ENCODE measurements at places on chromosomes 16 and 17.
A peak's percentile ranks its signal among the peaks of the same experiment; 100 is the strongest.

GRCh38 chr17:31148205-31148604, 53.4 kb downstream of the NF1 start:
- DNase-seq: no peak

DNA sequence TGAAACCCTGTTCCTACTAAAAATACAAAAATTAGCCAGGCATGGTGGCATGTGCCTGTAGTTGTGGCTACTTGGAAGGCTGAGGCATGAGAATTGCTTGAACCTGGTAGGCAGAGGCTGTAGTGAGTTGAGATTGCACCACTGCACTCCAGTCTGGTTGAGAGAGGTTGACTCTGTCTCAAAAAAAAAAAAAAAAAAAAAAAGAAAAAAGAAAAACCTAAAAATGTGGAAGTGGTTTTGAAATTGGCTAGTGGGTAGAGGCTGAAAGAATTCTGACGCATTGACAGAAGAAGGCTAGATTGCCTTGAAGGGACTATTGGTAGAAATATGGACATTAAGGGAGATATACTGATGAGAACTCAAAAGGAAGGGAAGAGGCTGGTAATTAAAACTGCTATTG, 33.6 kb upstream of the CPPED1 start:
- no peak for DNase-seq

DNA sequence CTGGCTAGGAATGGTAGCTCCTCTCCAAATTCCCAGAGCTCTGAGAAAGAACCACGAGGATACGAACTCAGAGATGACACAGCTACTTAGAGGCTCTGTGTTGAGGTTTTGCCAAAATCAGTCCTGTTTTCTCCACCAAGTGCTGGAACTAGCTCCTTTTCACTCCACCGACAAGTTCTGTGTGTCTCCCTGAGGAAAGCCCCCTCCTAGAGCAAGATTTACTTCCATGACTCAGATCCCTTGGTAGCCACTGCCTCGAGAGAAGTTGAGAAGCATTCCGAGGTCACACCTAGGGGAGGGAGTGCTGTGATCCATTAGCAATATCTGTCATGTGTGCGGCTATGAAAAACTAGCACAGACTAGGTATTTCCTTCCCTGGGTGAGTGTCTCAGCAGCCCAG, 30.6 kb downstream of the IL21R start:
- no peak for DNase-seq

- DNase-seq: no peak
Observed at GRCh38 chr16:67644038-67644437, 906 bp upstream of the CARMIL2 start.

- DNase-seq: no peak
Observed at GRCh38 chr16:50526796-50527195, 21.4 kb upstream of the NKD1 start.

DNA sequence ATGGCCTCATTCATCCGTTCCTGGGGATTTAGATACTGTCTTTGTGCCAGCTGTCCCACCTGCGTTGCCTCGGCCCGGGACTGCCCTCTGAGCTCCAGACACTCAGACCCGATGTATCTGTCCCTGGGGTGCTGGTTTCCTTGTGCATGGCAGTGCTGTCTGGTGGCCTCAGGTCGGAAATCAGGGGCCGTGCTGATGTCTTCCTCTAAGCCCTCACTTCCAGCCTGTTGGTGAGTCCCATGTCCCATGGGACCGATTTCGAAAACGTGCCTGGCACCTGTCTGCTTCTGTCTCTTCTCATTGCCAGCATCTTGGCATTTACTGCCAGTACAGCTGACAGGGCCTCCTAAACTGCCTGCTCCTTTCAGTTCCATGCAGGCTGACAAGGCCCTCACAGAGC, 22.1 kb downstream of the NT5M start:
- DNase-seq: no peak

DNA sequence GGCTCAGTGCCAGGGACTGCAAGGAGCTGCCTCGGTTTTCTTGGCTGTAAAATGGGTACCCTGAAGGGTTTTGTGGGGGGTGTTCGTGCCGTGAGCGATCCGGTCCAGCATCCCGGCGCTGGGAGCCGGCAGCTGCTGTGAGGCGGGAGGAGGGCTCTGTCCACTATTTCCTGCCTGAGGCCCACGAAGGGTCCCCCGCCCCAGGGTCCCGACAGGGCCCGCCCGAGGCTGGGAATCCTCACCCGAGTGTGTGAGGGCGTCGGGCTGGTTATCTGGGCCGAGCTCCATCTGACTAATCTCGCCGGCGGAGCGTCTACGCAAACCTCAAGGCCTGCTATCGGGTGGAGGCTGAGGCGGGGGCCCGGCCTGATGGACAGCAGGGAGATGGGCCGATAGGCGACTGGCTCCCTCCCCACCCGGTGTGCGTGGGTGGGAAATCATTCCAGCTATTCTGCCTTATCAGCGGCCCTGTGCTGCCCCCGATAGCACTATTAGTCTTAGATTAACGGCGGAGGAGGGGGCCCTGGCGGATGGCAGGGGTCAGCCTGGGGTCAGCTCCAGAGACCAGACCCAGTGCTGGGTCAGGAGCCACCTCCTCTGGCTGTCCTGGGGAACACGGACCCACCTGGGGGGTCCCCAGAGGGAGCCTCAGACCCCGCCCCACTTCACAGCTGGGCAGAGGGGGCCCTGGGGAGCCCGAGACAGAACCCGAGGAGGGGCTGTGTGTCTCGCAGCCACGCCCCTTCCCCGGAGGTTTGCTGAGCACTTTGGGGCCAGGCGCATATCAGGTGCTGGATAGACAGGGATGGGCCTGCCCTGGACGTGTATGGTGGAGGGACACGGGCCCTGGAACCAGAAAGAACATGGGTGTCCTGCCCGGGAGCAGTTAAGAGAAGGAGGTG, 44.7 kb downstream of the ZFPM1 start:
- DNase-seq: no peak

- no peak for DNase-seq
Observed at GRCh38 chr17:7704601-7705268, at the start of gene EFNB3. Gene EFNB3, plus strand, starts transcription at chr17:7705202. Its CDS starts 397 bp downstream, at chr17:7705599.

- no peak for DNase-seq
Observed at GRCh38 chr17:77280304-77281121, 139.7 kb downstream of the SEC14L1 start.

DNA sequence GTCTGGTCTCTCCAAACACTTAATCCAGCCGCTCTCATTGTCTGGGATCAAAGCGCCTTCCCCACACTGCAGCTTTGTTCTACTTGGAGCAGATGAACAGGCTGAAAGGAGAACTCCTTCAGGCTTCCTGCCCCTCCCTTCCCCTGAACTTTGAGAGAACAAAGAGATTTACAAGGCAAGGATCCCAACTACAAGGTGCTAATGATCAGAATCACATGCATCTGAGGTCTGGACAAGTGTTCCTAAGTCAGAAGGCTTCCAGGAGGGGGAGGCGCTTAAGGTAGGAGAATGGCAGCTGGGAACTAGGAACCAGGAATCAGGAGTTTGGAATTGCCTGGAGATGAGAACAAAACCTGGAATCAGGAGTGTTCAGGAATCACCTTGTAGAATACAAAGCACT, 606.3 kb upstream of the CDH11 start:
- no peak for DNase-seq

DNA sequence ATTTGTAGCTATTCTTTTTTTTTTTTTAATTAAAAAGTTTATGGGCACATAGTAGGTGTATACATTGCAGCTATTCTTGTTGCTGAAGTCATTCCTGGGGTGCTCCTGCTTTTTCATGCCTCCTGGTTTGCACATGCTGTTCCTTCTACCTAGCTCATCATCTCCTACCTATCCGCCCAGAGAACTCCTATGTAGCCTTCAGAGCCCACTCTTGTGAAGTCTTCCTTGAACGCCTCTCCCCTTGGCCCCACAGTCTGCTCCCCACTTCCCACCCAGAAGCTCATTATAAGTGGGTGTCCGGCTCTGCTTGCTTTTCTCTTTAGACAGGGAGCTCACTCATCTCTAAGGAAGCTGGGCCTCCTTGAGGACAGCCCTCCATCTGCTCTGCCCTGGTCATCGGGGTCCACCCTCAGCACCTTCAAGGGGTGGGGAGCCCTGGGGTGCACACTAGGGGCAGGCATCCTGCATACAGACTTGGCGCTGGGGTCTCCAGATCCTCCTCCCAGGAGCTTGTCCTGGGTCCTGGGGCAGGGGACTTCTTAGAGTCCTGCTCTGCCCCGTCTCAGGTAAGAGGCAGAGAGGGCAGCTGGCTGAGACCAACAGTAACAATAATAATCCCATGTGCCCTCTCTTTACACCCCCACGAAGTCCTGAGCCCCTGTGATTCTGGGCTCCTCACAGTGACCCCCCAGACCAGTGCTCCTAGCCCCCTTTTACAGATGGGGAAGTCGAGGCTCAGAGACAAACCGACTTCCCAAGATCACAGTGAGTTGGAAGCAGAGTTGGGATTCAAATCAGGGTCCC, 3.5 kb upstream of the B9D1 start:
- DNase-seq: no peak

- DNase-seq: no peak
Observed at GRCh38 chr16:89443727-89444084, 46.7 kb downstream of the ANKRD11 start.

DNA sequence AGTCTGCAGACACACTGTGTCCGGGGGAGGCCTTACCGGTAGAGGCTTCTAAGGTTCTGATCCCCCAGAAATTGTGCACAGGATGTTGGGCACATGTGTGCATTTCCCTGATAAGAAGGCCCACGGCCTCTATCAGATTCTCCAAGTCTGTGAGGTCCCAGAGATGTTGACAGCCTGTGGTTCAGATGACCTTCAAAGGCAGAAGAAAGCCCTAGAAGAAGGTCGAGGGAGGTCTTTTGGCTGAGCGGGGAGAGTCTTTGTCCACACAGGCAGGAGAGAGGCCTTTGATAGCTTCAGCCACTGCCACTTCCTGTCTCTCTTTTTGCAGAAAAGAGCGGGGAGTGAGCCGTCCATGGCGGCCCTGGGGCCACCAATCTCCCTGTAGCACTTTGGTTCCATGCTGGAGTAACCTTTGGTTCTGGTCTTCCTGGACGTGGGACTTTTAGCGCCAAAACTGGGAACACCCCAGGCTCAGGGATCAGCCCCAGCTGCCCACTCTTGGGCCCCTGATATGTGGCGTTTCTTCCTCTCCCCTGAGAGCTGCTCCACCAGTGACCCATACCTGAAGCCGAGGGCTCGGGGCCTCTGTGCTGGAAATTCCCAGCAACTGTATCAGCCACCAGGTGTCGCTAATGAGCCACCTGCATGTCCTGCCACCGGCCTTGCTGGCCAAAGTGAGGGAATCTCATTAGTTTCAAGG, 28.1 kb upstream of the LGALS9 start:
- DNase-seq: peak; percentile 52

DNA sequence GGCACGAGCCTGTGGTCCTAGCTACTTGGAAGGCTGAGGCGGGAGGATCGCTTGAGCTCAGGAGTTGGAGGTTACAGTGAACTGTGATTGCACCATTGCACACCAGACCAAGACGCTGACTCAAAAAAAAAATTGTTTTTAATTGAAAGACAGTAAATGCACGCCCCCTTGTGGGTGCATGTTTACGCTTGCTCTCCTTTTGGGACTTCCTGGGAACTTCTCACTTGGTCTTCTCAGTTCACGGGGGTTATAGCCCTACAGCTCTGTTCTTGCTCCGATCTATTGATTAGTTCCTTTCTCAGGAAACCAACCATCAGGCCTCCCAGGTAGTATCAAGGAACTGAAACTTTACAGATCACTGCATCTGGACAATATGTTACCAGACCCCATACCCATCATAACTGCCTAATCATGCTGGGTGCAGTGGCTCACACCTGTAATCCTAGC, 14.2 kb upstream of the RIPOR1 start:
- DNase-seq: peak; percentile 69

DNA sequence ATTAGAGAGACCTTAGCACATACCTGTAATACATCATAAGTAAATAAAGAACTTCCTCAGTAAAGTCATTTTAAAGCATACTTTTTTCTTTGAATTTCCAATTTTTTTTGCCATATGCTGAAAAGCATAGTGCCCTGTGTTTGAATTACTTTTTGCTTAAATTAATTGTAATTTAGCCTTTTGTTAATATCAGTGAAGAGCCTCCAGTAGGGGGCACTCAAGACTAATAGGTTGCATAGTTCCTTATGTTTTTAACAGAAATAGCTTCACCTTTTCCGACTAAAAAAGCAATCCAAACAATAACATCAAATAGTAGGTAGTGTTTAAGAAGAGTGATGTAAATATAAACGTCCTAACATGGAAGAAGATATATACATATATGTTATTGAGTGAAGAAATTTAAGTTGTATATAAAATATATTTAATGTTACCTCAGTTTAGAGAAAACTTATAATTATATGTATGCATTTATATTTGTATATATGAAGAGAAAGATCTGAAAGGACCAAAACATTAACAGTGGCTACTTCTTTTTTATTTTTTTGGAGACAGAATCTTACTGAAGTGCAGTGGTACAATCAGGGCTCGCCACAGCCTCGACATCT, 18.6 kb downstream of the RAD51C start:
- DNase-seq: peak; percentile 6

DNA sequence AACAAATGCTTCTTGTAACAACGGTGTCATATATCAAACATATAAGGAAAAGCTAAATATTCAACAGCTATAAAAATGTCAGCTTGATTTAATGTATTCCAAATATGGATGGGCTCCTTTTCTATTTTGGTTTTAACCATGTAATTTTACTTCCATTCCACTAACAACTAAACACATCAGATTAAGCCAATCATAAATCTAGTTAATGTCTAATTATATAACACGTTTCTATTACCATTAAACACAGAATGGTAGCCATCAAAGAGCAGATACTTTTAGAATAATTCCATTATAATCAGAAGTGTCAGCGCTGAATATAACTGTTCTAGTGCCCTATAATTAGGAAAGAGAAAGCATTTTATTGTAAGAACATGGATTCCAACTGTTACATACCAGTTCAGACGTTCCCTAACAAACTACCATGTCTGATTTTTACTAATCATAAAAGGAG, 10.0 kb downstream of the CMC2 start:
- DNase-seq: no peak

DNA sequence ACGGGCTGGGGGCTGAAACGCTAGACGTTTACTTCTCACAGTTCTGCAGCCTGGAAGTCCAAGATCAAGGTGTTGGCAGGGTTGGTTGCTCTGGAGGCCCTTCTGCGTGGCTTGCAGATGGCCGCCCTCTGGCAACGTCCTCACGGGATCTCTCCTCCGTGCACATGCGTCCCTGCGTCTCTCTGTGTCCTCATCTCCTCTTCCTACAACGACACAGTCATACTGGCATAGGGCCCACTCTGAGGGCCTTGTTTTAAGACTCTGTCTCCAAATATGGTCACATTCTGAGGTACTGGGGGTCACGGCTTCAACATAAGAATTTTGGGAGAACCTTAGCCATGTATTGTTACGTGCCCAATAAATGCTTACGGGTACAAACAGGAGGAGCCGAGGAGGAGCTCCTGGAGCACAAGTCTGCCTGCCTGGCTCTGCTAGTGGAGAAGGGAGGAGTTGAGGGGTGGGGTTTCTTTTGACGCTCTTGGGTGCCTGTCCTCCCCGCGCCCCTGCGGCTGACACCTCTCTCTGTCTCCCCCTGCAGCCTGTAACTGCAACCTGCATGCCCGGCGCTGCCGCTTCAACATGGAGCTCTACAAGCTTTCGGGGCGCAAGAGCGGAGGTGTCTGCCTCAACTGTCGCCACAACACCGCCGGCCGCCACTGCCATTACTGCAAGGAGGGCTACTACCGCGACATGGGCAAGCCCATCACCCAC, 141.1 kb downstream of the NTN1 start:
- DNase-seq: no peak

GRCh38 chr16:85627526-85628264, 14.6 kb downstream of the GSE1 start:
- DNase-seq: no peak

GRCh38 chr17:79675413-79675725, 55.4 kb upstream of the ENPP7 start:
- no peak for DNase-seq
